Activated CD4-positive, alpha-beta T cell treated with anti-CD3 and anti-CD28 coated beads, Interleukin-2, amount 50 U/mL, for 48 hours (primary cell): ENCODE measurements at places on chromosomes 12 and 14.
A peak's percentile ranks its signal among the peaks of the same experiment; 100 is the strongest.

GRCh38 chr12:88810806-88811205, 230.5 kb upstream of the KITLG start:
- no peak for DNase-seq

DNA sequence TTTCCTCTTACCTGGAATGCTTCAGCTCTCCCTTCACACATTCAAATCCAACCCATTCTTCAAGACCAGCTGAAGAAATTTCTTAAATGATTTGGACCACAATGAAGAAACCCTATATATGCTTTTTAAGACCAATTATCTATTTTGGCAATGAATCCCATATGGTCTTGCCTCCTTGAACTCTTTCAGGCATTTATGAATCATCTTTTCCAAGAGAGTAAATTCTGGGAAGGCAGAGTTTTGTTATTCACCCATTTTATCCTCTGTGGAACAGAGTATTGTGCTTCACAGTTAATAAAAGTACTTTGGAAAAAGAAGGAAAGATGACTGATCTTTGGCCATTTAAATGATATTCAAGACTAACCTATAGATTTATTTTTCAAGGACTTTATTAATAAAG, 14.0 kb downstream of the GIT2 start:
- DNase-seq: no peak

DNA sequence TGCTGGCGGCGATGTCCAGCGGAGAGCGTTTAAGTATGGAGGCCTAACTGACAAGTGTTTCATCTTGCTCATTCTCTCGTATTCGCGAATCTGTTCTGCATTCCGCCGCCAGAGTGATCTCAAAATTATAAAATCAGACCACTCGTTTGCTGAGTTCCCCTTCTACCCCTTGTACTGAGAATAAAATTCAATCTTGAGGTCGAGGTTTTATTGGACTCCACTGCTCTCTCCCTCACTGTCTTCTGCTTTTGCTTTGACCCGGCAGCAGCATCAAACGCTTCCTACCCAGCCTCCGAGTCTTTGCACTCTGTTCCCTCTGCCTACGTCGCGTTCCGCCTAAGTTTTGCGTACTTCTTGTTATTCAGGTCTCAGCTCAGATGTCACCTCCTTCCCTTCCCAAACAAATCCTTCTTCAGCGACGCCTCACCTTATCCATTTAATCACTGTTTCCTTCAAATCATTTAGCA, 462 bp downstream of the KNTC1 start:
- peak; percentile 38 for DNase-seq

DNA sequence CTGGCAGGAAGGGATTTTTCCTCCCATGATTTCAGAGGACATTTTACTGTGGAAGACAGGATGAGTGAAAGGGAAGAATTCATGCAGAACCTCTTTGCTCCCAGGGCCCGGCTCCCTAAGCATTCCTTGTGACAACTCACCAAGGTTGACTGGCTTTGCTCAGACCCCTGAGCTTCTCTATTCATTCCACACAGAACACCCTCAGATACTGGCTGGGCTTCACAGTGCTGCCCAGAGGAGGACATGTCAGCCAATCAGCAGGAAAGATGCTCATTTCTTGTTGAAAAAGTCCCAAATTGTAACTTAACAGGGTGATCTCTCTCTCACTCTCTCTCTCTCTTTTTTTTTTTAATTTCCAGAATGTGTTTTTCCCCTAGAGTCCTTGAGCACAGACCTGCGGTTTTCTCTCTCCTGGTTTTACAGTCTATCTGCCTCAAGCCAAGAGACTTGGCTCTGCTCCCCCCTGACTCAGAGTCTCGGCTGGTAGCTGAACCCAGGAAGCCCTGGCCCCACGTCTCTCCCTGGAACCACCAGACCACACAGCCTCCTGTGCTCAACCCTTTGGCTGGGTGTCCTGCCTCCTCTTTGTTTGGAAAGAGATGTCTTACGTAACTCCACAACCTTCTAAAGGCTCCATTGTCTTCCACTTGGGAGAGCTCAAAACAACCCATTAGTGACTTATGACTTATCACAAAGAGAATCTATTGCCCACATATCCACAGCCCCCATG, 43.9 kb downstream of the SSPN start:
- no peak for DNase-seq

DNA sequence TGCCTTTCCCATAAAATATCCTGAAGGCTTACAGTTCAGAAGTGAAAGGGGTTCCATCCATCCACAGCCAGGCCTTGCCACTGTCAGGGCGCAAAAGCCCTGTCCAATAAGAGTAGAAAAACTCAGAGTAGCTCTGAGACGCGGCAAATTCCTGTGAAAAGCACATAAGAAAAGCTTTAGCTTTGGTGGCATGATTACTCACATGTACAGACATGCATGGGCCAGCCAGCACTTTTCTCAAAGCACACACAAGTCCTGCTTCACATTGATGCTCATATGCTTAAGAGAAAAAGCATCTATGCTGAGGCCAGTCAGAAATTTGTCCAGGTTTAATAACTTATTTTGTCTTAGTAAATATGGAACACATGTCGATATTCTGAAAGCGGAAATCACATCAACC, 25.5 kb downstream of the CLEC1A start:
- no peak for DNase-seq

- DNase-seq: no peak
Measured at GRCh38 chr14:29741909-29742401, 185.7 kb downstream of the PRKD1 start.

GRCh38 chr12:50927356-50927755, 25.0 kb upstream of the HIGD1C start:
- DNase-seq: no peak

DNA sequence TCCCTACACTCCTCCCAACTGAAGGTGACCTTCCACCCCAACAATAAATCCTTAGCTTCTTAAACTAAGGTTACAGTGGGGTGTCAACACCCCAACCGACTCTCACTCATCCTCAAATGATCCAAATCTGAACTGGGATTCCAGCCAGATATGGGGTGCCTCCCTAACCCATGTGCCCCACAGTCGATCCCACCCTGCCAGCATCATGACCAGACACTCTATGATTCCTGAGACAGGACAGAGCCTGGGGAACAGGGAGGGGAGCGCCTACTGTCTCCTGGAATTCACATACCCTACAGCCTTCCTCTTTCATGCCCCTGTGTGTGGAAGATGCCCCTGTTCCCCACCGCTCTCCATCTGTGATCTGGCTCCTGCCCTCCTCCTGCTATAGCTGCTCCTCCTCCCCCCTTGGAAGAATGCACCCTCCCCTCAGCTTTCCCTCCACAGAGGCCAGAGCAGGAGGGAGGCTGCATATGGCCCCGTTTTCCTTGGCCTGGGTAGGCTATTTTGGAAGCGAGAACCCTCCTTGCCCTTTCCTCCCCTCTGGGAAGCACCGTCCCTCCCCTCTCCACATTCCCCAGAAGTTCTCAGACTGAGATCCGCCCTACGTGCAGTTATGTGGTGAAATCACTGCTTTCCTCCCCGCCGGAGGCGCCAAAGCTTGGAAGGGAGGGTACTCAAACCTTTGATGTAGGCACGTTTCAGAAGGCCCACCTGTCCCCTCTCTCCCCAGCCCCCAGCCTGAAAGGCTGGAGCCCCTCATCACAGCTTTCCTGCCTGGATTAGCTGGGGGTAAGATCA, 48.0 kb downstream of the SMUG1 start:
- no peak for DNase-seq

DNA sequence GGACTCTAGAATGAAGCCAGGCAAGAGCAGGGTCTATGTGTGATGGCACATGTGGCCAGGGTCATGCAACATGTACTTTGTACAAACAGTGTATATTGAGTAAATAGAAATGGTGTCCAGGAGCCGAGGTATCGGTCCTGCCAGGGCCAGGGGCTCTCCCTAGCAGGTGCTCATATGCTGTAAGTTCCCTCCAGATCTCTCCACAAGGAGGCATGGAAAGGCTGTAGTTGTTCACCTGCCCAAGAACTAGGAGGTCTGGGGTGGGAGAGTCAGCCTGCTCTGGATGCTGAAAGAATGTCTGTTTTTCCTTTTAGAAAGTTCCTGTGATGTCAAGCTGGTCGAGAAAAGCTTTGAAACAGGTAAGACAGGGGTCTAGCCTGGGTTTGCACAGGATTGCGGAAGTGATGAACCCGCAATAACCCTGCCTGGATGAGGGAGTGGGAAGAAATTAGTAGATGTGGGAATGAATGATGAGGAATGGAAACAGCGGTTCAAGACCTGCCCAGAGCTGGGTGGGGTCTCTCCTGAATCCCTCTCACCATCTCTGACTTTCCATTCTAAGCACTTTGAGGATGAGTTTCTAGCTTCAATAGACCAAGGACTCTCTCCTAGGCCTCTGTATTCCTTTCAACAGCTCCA, 39.6 kb downstream of the DAD1 start:
- peak; percentile 50 for DNase-seq
